ENCODE measurements at places on chromosomes 13 and 19.

GRCh38 chr13:54232700-54233099, 1204.1 kb downstream of the OLFM4 start:
- DNase-seq: no peak

DNA sequence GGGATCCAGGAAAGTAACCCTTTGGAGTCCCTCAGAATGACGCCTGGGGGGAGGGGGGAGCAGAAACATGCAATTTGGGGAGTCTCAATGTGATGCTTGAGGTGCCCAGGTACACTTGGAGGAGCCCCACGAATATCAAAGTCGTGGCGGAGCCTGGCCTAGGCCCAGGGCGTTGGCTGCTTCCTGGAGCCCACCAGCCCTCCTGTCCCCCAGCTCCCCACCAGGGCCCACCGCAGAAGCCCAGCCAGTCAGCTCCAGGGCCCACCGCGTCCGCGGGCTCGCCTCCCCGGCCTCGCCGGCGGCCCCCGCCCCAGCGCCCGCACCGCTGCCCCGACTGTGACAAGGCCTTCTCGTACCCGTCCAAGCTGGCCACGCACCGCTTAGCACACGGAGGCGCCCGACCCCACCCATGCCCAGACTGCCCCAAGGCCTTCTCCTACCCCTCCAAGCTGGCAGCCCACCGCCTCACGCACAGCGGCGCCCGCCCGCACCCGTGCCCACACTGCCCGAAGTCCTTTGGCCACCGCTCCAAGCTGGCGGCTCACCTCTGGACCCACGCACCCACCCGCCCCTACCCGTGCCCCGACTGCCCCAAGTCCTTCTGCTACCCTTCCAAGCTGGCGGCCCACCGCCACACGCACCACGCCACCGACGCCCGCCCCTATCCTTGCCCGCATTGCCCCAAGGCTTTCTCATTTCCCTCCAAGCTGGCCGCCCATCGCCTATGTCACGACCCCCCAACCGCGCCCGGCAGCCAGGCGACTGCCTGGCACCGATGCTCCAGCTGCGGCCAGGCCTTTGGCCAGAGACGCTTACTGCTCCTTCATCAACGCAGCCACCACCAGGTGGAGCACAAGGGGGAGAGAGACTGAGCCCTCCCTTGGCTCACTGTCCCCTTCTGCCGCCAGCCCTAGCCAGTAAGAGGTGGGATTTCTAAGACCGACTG, 2.1 kb downstream of the ZNF575 start:
- DNase-seq: peak; percentile 64

GRCh38 chr19:10945264-10945663, 15.6 kb upstream of the SMARCA4 start:
- no peak for DNase-seq

DNA sequence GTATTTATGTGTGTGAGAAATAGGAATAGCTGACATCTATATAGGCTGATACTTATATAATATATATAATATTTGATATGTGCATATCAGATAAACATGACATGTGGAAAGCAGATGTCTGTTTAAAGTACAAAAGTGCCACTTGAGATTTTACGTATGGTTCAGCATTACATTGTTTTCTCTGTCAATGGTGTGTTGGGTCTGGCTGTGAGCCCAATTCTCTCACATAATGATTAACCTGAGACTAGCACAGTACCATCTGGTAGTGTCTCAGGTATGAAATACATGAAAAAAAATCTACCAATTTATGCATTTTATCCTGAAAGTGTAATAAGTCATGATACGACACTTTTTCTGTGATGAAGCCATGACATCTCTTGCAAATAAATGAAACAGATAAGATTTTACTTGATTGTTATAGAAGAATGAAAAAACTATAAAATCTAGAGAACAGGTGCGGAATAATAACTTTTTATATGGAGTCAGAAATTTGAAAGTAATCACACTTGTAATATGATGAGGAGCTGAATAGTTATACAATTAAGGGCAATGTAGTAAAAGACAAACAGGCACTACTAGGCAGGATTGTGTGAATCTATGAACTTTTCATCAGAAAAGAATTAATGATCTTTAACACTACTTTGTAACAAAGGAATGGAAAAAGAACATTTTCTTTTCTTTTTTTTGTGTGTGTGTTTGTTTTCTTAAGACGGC, 1405.0 kb downstream of the OLFM4 start:
- DNase-seq: no peak

GRCh38 chr19:13164343-13165161, 14.3 kb downstream of the IER2 start:
- peak; percentile 72 for DNase-seq

DNA sequence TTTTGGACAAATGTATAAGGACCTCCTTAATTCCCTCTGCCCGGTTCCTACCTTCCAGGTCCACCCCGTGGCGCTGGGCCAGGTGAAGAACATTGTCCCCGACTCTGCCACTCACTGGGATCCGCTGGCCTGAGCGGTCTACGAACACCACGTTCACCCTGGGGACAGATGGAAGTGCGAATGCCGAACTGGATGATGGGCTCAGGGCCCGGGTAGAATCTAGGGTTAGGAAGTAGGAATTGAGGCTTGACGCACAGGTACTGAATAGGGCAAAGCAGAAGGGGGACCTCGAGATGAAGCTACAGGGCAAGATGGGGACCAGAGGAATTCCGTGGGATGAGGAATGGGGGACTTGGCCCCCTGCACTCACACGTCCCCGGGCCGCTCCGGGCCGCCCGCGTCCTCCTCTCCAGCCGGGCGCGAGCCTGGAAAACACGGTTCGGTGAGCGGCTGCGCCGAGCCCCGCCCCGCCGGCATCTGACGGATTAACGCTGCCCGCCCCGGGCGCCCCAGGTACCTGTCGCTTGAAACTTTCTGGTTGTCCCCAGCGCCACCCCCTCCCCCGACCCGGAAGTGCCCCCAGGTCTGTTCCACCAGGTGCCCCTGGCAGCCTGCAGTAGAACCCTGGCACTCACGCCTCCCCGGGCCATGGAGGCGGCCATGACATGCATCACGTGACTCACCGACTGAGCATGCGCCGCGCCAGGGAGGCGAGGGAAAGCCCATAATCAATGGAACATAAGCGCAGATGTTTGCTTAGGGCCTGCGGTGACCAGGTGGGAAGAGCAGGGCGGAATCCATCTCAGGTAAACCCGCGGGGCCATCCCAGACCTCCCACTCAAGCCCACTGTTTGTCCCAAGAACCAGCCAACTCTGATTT, at the start of gene FDX2:
Gene FDX2, minus strand, starts transcription at position 681 of the 880 bp plus-strand sequence. Its CDS starts 19 bp downstream, at position 662.
- peak; percentile 84 for DNase-seq

- DNase-seq: no peak
Measured at GRCh38 chr13:22311734-22312404, 641.0 kb downstream of the FGF9 start.

DNA sequence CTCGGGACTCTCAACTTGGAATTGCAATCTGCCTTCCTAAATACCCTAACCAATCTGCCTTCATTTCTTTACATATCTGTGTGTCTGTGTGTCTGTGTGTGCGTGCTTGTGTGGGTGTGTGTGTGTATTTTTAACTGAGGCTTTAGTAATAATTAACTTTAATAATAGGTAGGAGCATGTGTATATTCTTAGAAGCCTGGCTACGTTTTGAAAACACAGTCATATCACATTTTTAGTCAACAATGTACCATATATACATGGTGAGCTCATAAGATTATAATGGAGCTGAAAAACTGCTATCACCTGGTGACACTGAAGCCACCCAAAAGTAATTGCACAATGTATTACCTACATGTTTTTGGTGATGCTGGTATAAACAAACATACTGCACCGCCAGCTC, 65.4 kb upstream of the ATXN8OS start:
- DNase-seq: no peak

DNA sequence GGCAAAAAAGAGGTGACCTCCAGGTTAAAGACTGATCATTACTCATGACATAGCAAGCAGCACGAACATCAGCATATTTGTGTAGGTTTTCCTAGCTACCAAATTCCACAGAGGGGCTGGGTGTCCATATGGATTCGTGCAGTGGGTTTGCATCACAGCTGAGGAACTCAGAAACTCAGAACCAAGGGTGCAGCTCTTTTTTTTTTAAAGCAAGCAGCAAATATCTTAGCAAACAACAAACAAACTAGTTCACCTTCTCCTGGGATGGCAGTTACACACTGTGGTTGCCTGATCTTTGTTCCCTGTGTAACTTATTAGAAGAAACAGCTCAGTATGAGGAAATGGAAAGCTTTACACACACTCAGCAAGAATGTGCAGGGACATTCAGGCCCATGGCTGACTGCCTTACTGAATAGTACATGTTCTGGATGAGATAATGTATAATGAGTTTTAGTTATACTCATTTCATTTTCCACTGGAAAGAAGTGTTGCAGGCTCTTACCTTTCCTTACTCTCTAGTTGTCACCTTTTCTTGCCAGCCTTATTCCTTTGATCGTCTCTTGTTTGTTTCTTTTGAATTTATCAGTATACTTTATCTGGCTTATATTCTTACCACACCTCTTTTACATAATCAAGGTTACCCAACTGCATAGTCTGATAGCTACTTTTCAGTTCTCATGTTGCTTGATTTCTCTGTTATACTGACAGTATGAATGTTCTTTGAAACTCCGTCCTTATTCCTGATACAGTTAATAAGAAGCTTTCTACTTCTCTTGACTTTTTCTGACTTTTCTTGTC, 4.3 kb downstream of the NDFIP2 start:
- peak; percentile 87 for DNase-seq

GRCh38 chr13:32426990-32427851, 709 bp downstream of the N4BP2L1 start:
- DNase-seq: peak; percentile 19

GRCh38 chr19:53945441-53945840, 17.3 kb upstream of the CACNG8 start:
- peak; percentile 50 for DNase-seq

- no peak for DNase-seq
Measured at GRCh38 chr13:97822377-97822776, 131.1 kb upstream of the IPO5 start.

DNA sequence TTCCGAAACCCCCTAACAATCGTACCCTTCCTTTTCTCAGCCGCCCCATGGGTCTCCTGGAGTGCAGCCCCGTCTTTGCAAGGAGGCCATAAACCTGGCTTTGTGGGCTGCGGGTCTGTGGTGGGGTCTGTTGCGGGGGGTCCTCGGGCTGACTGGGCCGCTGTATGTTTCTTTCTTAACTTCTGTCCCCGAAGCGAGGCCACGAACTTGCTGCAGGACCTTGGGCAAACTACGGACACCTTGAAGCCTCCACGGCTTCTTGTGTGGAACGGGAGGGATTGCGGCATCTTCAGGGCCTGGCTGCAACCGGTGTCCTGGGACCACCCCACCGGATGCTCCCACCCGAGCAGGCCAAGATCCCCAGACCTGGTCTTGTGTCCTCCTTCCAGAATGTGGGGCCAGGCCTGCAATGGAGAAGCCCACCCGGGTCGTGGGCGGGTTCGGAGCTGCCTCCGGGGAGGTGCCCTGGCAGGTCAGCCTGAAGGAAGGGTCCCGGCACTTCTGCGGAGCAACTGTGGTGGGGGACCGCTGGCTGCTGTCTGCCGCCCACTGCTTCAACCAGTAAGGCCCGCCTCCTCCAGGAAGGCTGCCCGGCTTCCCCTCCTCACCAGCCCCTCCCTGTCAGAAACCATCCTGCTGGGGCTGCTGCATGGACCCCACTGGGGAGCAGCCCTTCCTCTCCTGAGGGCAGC, 12.0 kb downstream of the TIMM13 start:
- no peak for DNase-seq

Data from cardiac fibroblast (primary cell).